ENCODE measurements at places on chromosomes 12 and 14.

DNA sequence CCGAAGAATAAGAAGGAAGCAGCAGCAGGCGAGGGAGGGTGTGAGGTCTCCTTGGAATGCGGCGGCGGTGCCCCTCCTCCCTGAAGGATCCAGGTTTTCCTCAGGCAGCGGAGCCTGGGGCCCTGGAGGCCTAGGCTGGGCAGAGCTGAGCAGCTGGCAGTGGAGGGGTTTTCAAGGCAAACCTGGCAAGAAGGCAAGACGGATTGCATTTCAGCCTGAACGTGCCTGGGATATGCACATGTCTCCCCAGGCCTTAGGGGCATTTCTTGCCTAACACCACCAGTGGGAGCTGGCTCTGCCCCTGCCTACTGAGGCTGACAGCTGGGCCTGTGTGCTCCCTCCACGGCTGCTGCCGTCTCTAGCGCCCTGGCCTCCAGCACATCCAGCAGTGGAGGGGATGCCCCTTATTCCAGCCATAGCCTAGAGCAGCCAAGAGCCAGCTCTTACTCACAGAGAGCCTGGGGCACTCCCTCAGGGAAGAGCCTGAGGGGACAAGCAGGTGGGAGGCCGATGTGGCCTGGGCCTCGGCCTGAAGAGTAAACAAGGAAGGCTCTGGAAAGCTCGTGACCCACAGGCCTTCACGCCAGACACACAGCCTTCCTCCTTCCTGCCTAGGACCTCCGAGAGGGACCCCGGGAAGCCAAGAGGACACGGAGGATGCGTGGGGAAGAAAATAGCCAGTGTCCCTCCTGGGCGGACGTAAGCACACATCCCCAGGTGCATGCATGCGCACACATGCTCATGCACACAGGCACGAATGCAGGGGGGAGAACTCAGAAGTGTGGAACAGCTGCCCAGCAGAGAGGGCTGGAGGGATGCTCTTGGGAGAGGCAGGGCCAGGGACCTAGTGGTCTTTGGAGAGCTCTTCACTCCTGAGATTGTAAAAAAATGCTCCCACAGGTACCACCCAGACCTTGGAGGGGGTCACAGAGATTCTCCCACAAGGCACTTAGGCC, 23.0 kb upstream of the EIF2B2 start:
- no peak for DNase-seq

DNA sequence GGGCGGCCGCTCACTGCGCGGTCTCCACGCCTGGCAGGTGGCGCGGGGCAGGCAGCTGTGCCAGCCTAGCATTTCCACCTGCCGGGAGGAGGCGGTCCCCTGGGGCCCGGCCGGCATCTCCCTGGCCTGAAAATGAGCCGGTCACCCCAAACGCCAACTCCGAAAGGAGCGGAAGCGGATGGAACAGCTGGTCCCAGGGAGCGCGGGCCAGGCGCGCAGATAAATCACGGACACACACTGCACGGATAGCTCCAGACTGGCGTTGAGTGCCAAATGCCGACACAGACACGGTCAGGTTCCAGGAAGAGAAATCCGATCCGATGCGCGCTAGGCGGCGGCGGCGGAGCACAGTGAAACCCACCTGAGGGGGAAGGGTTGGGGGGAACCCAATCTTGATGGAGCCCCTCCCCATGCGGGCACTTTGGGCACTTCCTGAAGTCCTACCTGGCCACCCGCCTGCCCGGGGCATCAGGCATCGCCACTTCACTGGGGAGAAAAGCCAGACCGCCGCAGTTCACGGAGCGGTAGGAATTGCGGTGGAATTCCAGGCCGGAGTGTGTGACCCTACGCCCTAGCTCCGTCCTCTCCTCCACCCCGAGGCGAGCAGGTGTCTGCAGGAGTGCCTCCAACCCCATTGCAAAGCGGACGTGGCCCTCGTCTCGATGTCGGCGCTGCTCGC, 624 bp upstream of the PLEKHD1 start:
- no peak for DNase-seq

- no peak for DNase-seq
Measured at GRCh38 chr12:29216797-29217575, 67.9 kb downstream of the FAR2 start.

- DNase-seq = peak; percentile 17
Measured at GRCh38 chr12:102093319-102093718, 26.6 kb downstream of the NUP37 start.

DNA sequence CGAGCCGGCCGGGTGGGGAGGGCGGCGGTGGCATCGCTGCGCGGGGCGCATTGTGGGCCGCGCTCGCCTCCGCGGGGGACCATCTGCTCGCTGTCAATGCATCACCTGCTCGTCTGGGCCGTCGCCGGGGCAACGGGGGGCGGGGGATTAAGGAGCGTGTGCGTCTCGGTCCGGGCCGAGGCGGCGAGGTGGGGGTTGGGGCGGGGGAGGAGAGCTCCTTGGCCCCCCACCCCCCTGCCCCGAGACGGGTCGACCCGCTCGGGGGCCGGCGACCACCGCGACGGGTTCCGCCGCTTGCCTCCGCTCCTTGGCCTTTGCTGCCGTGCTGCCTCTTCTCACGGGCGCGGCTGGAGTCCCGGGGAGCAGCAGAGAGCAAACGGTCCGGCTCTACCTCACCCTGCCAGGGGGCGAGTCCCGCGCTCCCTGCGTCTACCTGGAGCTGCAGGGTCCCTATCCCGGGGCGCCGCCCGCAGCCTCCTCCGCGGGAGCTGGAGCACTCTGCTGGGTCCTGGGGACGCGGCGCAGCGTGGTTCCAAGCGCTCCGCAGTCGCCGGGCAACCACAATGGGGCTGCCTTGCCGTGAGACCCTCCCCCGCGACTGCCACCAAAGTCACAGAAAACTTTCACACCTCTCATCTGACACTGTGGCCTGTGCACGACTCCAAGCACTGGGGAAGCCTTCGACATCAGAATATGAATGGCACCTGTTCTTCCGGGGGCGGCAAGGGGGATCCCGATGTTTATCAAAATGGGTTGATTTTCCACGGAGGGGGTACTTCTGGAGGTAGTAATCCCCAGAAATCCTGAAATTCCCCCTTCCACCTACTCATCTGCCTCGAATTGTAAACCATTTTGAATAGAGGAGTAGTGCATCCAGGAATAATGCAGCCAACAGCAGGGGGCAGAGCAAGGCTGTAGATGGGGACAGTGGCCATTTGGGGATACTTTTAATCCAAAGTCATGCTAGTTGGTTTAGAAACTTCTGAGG, at the start of gene C12orf42:
C12orf42 (minus strand) TSS at position 500 of the 988 bp plus-strand sequence. CDS start 17,542 bp downstream, outside the sequence.
- DNase-seq = no peak

GRCh38 chr12:4938900-4939299, 29.2 kb downstream of the KCNA1 start:
- DNase-seq = no peak

- DNase-seq = no peak
Measured at GRCh38 chr12:4330203-4330602, 9.2 kb downstream of the TIGAR start.

GRCh38 chr12:90023207-90023900, 314.7 kb upstream of the ATP2B1 start:
- no peak for DNase-seq

DNA sequence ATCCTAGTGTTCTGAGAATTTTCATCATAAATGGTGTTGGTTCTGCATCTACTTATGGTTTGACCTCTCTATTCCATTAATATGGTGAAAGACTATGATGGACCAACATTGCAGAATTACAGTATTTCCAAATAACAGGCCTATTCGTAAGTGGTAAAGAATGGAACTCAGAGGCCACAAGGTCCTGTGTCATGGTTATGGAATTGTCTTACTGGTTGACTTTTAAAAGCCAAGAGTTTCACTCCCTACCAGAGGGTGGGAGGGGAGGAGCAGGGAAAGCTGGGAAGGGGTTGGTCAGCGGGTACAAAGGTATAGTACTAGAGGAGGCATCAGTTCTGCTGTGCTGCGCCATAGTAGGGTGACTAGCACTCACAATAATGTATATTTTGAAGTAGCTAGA, 153.4 kb downstream of the TMEM132D start:
- DNase-seq = no peak

DNA sequence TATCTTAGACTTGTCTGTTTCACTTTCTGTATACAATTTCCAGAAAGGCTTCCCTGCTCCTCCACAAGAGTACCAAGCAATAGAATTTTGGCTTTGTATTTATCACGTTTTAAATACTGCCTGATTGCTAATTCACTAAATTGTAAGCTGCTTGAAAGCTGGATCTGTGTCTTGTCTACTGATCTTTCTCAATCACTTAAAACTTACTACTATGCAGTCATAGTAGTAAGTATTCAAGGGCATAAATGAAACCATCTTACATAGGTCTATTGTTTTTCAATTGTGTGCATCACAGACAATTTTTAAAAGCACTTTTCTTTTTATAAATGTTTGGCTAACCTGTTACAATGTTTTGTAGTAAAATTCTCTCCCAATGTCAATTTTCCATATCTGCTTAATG, 1.2 kb upstream of the GLIPR1L2 start:
- no peak for DNase-seq

- DNase-seq = no peak
Measured at GRCh38 chr12:31326736-31327659, 1.0 kb upstream of the SINHCAF start.

GRCh38 chr12:40152783-40153383, 47.0 kb upstream of the SLC2A13 start:
- DNase-seq = peak; percentile 14

- no peak for DNase-seq
Measured at GRCh38 chr12:116677202-116677661, 60.6 kb downstream of the SPRING1 start.

- no peak for DNase-seq
Measured at GRCh38 chr12:27896419-27896990, 76.0 kb downstream of the PTHLH start.

DNA sequence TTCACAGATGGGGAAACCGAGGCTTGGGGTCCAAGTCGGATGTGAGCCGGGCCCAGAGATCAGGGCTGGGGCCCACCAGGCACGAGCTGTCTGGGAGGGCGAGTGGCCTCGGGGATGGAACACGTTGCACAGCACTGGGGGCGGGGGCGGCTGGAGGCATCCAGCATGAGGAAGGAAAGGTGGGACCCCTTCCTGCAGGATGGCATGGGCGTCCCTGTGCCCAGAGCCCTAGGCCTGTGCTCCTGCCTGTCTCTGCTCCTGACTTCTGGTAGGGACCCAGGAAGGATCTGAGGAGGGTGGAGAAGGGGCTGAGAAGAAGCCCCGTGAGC, 183.4 kb downstream of the KIF26A start:
- DNase-seq = no peak

GRCh38 chr12:65728455-65728847, 95.8 kb upstream of the HMGA2 start:
- no peak for DNase-seq

GRCh38 chr12:69835081-69835480, 10.1 kb downstream of the MYRFL start:
- no peak for DNase-seq

- no peak for DNase-seq
Measured at GRCh38 chr12:62728741-62729140, 206.2 kb downstream of the PPM1H start.

- DNase-seq = no peak
Measured at GRCh38 chr12:131575371-131575770, 135.5 kb upstream of the SFSWAP start.

GRCh38 chr12:58367041-58367440, 425.7 kb downstream of the ATP23 start:
- DNase-seq = no peak

DNA sequence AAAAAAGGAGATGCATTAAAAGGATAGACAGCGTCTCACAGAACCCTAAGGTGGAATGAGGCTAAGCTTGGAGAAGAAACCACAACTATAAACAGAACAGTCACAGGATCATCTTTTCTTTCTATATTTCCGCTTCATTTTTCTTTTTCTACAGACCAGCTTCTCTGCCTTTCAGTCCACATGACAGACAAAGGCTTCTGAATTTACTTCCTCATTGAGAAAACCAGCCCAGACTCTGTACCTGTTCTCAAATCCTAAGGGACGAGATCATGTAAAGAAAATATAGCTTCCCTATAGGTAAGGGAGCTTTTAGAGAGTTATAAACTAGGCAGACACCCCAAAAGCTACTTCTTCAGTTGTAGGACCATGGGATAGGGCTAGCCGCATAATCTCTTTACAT, 17.4 kb downstream of the SGPP1 start:
- DNase-seq = no peak

GRCh38 chr12:119914666-119915065, 37.5 kb upstream of the CIT start:
- no peak for DNase-seq

GRCh38 chr12:70590549-70591226, 46.5 kb downstream of the PTPRB start:
- no peak for DNase-seq

GRCh38 chr12:82522762-82523161, 163.9 kb upstream of the TMTC2 start:
- no peak for DNase-seq

DNA sequence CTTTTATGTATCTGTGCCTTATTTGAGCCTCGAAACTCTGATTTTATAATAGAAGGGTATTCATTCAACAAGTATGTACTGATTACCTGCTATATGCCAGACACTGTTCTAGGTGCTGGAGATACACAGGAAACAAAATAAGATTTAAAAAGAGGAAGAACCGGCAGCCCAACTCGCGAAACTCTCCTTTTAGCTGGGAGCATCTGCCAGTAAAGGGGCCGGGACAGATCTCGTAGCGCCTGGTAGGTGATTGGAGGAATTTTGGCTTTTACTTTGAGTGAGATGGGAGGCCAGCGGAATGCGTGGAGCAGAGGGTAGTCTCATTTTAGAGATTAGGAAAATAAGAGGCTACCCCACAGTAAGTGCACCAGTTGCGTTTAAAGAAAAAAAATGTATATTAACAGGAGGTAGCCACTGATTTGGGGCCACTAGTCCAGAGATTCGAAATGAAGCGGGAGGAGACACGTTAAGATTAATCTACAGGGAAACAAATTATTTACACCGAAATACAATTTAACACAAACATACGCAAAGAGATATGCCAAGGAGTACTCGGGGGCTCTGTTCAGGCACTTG, 520 bp upstream of the MON2 start:
- DNase-seq = no peak

DNA sequence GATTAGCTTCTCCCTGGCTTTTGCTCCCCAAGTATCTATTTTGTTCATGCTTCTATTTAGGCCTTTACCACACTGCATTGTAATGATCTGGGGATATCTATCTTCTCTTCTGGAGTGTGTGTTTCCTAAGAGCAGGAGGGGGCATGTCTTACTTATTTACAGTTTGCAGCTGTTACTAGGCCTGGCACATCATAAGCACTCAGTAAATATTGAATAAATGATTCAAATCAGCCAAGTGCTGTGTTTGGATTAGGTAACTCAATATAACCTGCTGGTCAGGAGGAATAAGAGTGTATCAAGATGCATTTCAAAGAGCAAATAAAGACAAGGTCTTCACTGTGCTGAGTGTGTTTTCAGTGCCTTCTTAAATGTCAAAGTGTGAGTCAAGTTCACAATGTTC, 186.1 kb downstream of the FOXG1 start:
- no peak for DNase-seq

Measured in non-pigmented ciliary epithelial cell (primary cell).